ENCODE measurements at places on chromosomes 7 and 10.

DNA sequence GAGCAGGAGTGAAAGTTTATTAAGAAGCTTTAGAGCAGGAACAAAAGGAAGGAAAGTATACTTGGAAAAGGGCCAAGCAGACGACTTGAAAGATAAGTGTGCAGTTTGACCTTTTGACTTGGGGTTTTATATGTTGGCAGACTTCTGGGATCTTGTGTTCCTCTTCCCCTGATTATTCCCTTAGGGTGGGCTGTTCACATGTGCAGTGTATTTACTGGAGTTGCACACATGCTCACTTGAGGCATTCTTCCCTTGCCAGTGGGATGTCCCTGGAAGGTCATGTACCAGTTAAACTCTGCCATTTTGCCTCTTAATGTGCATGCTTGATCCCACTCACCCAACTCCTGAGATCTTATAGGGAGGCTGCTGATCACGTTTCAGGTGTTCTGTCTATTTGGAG lies 23.4 kb upstream of the ARHGAP12 start:
- DNase-seq, result no peak

- DNase-seq, result no peak
These were observed 93.8 kb upstream of the MEOX2 start for GRCh38 chr7:15780271-15780670.

DNA sequence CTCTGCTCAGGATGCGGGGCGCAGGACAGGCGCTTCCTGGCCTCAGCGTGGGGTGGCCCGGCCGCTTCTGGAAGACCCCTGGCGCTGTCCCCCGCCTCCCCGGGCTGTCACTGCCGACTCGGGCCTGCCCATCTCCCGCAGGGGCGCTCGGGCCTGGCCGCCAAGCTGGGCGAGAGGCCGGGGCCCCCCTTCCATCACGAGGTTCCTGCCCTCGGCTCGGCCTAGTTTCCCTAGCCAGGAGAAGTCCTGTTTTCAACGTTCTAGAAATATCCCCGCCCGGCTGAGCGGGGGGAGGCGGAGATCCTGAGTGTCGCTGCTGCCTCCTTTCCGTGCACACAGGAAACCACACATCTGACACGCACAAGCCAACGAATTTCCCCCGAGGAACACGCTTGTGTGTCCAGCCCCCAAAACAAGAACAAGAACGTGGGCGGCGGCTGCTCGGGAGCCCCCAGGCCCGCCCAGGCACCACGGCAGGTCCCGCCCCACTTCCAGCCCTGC lies 33.7 kb downstream of the AP5Z1 start:
- DNase-seq, result no peak

DNA sequence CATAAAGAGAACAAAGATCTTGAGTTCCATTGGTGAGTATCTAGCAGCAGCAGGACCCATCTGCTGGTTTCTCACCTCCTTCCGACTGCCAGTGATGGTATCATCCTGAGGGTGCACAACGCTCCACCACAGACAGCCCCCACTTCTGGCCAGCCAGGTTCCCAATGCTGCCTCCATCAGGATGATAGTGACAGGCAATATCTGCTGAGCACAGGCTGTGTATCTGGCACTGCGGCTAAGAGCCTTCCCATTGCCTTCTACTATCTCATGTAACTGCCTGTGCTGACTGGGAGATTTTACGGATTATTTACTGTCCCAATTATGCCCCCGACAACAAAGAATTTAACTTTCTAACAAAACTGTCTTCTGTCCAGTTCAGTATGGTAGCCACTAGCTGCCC lies 352.4 kb upstream of the AOAH start:
- no peak for DNase-seq

GRCh38 chr10:73968098-73968521 lies 29.8 kb upstream of the VCL start:
- no peak for DNase-seq

DNA sequence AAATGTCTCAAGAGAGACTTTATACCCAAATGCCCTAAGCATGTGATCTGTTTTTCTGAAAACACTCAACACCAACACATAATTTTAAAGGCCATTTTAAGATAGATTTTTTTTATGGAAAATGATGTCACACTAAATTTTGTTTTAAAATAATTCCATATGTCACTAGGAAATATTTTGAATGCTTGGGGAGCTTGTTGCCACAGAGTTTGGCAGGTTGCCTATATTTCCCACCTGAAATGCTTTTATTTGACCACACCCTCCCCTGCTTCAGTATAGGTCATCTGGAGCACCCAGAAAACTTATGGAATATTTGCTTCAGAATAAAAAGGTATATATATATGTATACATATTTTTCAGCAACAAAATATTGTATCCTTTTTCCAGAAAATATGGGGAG lies 180.0 kb upstream of the ANK3 start:
- no peak for DNase-seq

DNA sequence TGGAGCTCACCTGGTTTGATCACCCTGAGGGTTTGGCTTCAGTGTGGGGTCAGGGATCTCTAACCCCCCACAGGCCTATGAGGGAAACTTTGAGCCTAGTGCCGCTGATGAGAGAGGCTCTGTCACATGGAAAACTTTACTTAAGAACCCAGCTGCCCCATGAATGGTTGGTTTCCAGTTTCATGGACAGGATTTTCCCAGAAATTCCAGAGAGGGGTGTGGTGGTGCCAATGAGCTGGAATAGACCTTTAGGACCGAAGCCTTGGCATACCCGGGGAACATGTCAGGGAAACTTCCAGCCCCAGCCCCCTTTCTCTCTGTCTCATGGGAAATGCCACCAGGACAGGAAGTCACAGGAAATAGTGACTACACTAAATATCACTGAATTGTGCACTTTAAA lies 36.9 kb downstream of the AKR1B1 start:
- no peak for DNase-seq

GRCh38 chr10:92068900-92069299 lies 145.3 kb downstream of the BTAF1 start:
- no peak for DNase-seq

- no peak for DNase-seq
These were observed 323.0 kb downstream of the SH2D4B start for GRCh38 chr10:80860719-80861118.

DNA sequence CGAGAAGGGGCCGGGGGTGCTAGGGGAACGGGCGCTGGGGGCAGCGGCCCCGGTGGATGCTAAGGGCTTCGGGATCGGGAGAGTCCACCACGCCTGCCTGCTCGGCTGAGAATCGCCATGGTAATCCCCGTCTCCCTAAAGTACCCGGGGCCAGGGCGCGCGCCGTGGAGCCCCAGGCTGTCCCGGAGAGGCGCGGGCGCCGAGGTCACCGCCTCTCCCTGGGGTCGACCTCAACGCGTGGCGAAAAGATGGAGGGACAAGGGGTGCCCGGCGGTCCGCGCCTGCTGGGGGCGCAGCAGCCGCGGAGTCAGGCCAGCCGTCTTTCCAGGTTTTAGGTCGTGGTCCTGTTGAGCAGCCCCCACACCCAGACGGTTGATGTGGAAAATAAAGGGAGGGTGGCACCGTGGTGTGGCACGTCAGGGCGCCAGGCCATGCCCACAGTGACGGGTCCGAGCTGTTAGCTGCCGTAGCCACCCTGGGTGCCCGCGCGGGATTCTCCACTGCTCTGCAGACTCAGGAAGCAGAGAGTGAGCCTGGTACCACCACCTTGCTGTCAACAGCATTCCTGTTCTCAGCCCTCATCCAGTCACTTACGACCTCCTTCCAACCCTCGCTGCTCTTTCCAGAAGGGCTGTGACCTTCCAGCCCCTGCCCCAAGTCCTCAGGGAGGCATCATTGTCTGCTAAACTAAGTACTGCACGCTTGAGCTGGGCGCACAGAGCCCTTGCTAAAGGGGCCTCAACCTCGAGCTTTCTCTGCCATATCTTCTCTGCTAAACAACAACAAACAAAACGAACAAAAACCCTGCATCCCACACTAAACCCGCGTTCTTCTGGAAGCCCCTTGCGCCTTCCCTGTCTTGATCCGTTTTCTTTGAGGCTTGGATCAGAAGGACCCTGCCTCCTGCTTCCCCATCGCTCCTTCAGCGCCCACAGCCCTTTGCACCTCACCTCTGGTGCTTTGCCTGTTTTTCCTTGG lies 666 bp downstream of the SMKR1 start:
- no peak for DNase-seq

DNA sequence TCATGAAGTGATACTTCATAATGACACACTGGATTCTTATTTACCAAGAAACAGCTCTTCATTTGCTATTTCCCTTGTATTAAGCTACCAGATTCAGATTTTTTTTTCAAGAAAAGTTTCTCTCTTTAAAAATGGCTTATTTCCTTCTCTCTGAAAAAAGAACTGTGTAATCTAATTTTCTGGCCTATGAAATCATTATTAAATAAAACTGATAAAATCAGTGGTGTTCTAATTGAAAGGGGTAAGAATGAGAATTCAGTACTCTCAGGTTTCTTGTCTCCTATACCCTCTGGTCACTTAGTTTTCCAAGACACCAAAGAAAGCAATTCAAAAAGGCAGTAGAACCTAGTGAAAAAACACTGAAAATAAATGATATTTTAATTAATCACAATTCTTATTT lies 10.3 kb downstream of the JMJD1C start:
- DNase-seq, result no peak

DNA sequence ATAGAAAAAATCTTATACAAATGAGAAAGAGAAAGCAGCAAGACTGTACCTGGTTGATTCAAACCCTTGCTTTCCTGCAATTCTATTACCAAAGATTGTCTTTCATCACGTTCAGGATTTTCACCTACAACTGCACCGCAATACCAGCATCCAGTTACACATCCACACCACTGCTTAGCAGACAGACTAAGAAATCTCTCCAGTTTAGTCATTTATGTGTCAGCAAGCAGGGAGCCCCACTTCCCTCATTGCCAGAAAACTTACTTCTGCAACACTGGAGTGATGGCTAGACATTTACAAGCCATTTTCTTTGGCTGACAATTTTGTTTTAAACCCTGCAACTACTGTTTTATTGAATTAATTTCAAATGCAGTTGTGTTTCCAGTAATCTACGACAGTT lies 359.6 kb upstream of the MEOX2 start:
- no peak for DNase-seq
